Hindlimb muscle (tissue), 1 donor: ENCODE measurements at places on chromosomes 7 and 10.
A peak's percentile ranks its signal among the peaks of the same experiment; 100 is the strongest.

DNA sequence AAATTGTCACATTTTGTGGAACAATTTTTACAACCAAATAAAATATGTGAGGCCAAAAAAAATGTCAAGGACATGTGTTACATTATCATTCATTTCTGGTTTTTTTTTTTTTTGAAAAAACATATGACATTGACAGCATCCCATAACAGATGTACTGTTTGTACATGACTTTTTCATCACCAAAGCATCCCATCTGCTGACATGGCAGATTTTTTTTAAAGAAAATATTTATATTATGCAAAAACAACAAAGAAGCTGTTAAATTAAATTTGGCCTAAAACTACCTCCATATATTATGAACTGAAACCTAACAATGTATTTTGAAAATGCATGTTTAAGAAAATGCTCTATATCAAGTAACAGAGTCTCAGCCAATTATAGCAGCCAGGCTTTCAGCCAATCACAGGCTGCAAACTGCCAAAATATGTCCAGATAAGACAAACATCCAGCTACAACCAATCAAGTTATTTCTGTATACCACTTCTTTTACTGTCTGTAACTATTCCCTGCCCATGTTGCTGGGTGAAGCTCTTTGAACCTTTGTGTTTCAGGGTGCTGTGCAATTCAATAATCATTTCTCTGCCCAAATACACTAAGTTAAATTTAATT, 1111.8 kb downstream of the GRM8 start:
- no peak for DNase-seq

GRCh38 chr10:44947371-44948152, 12.0 kb upstream of the RASSF4 start:
- DNase-seq: no peak

DNA sequence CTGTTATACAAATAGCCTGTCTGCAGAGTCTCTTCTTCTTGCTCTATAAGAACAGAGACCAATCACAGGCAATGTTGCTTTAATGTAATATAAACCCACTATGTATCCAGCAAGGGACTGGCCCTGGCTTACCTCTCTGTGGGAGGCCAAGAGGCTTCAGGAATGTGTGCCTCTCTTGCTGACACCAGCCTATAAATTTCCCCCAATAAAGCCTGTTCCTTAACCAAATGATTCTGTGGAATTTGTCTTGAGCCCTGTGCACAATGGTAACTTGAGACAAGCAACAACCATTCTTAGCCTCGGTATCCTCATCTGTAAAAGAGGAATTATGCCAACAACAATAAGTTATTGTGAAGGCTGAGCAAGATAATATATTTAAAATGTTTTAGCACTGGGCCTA, 563.7 kb downstream of the GRM8 start:
- no peak for DNase-seq

DNA sequence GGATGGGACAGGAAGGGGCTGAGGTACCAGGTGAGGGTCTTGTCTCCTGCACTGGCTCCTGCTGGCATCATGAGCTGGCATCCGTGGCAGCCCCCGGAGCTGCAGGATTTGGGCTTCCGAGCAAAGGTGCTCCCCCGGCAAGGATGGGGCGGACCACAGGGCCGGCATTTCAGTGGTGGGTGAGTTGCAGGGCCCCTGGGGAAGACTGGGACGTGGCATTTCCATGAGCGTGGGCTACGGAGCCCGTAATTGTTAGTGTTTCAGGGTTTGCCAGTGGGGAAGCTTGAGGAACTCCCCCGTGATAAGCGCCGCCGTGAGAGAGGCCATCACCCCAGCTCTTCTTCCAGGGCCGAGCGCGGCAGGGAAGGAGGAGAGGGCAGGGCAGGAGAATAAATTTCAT, 235.6 kb downstream of the MGMT start:
- DNase-seq: no peak

GRCh38 chr7:36726311-36726710, 2.0 kb upstream of the AOAH start:
- no peak for DNase-seq

GRCh38 chr7:111558991-111559390, 3.3 kb downstream of the IMMP2L start:
- DNase-seq: peak; percentile 13

- DNase-seq: no peak
Measured at GRCh38 chr10:9868499-9868898, 1149.2 kb upstream of the CELF2 start.

DNA sequence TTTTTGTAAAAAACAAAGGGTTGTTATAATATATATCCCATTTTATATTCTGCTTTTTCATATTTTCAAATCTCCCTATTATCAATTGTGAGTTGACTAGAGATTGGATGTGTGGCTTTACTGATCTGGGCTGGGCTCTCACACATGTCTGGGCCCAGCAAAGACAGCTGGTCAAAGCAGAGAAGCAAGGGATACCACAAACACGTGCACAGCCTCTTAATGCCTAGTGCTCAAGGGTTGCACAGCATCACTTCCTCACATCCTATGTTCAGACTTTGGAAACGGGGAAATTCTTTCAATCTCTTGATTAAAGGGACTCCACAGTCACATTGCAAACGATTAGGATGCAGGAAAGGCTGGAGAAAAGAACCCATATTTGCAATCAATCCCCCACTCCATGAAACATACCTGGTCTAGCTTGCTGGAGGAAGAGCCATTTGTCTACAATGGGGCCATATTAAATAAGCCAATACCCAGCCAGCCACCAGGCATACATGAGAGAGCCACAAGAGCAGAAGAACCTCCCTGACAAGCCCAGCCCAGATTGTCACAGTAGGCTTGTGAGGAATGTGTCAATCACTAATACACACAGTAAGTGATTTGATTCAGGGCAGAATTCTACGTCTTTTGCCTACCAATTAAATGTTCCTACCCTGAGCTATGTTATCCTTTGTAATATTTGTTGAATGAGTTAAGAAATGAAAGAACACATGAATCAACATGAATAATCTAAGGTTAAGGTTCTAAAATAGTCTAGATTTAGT, 431.2 kb downstream of the TNS3 start:
- no peak for DNase-seq

DNA sequence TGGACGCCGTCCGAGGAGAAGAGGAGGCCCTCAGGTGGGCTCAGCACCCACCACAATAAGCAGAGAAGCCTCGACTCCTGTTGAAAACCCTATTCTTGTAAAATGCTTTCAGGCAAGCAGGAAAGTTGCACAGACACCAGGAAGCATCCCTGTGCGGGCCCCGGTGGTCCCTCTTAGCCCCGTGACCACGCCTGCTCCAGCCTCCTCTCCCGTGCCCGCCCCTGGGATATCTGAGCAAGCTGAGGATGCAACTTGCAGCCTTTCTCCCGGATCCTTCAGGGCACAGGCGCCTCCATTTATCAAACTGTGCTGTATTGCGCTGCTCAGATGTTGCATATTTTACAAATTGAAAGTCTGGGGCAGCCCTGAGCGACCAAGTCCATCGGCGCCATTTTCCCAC, 72.7 kb downstream of the CFAP46 start:
- no peak for DNase-seq

DNA sequence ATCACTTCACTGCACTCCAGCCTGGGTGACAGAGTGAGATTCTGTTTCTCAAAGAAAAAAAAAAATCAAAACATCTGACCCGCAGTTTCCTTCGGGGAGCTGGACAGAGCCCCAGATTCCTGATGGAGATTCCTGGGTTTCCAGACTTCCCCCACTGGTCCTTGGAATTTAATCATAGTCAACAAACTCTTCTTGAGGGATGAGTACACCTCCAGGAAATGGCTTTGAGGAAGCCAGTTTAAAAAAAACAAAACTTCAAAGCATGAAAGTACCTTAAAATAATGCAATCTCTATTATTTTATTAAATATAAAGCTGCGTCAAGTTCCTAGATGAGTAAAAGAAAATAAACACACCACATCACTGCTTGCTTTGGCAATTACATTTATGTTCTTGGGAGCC, 1.2 kb upstream of the MAD1L1 start:
- DNase-seq: no peak

DNA sequence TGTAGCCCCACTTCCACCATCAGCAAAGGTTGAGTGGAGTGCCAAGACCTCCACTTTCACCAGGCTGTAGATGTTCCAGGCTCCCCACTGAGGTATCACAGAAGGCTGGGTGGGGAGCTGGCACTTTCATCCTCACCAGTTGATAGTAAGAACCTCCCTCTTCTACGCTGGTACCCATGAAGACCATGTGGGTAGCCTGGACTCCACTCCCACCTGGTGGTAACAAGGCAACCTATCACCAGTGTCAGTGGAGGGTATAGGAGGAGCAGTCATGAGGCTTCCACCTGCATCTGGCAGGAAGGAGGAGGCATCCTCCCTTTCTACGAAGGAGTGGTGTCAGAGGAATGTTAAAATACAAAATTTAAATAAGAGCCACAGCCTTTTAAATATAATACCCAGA, 4.4 kb downstream of the SMIM30 start:
- no peak for DNase-seq

GRCh38 chr7:98266840-98267239, 14.6 kb upstream of the BRI3 start:
- no peak for DNase-seq

GRCh38 chr10:98492763-98493162, 46.0 kb upstream of the HPS1 start:
- DNase-seq: no peak

DNA sequence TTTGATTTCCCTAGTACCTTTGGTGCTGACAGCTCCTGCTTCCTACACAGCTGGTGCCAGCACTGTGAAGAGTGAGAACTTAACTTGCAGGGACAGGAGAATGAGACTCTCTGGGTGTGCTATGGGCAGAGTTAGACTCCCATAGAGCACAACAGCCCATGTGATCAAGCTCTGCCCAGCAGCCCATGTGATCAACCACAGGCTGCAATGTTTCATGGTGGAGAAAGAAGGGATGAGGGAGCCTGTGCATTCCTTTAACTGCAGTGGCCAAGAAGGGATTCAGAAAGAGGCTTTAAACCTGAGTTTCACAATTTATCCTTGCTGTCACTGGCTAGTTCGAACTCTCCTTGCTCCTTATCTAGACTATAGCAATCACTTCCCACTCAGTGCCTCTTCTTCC, 10.0 kb upstream of the MEST start:
- DNase-seq: no peak

DNA sequence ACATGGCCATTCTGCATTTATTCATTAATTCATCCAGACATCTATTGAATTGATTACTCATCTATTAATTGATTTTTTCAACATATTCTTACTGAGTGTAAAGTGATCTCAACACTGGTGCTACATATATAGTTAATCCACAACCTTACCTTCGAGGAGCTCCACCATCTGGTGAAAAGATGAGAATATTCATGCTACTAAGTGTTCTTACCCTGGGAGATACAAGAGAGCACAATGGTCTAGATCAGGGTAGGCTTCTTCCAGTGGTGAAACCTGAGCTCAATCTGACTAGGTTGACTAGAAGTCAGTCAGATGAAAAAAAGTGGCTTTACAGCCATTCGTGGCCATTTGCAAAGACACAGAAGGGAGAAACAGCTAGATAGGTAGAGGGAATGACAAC, 507.4 kb downstream of the ANKRD7 start:
- no peak for DNase-seq

- DNase-seq: no peak
Measured at GRCh38 chr7:45578022-45578421, 3.9 kb downstream of the ADCY1 start.

DNA sequence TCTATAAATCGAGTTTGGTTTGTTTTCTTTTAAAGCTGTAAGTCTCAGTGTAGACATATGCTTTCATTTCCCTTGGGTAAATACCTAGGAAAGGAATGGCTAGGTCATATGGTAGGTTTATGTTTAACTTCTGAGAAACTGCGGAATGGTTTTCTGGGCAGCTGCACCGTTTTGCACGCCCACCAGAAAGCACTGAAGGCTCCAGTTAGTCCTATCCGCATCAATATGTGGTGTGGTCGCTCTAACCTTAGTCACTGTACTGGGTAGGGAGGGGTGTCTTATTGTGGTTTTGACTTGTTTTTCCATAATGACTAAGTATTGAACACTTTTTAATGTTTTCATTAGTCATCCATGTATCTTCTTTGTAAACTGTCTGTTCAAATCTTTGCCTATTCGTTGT, 279.5 kb upstream of the AKR1E2 start:
- no peak for DNase-seq

- DNase-seq: no peak
Measured at GRCh38 chr10:102327641-102328040, 67.9 kb upstream of the NFKB2 start.

DNA sequence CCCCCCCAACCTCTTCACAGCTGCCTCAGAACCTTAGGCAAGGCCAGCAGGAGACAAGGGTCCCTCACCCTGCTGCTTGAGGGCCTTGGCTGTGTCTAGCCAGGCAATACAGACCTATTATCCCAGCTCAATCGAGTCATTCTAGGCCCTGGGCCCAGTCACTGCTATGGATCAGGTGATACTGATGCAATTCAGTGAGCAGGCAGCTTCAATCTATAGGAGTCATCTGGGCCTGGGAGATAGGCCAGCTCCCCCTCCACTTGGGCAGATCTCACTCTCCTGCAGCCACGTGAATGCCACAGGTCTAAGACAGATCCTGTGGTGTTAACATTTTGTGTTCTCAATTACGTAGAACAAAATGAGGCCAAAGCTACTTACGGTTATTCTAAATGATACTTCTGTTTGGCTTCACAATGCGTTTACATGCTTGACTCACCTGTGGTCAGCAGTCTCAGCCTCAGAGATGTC, 68.0 kb upstream of the LRRC4 start:
- DNase-seq: no peak
